ENCODE measurements at places on chromosomes 3 and 15.

DNA sequence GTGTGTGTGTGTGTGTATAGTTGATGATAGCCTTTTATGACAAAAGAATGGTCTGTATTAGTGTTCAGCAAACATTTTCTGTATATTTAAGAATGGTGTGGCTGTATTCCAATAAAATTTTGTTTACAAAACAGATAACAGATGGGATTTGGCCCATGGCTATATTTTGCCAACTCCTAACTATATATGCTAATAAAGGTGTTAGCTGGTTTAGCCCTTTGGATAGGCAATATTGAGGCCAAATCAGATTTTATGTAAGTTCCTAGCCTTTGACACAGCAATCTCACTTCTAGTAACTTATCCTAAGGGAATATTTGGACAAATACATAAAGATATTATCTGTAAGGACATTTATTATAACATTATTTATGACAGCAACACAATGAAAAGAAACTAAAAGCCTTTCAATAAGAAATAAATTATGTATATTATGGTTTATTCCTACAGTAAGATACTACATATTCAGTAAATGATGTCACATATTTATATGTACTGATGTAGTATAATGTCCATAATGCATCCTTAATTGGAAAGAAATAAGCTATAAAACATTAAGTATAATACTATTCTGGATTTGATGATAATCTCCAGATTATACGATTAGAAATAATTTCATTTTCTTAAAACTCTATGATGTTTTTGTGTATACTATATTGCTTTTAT, 264.0 kb downstream of the RBMS3 start:
- DNase-seq, result no peak

GRCh38 chr3:16595778-16596177, 9.4 kb downstream of the DAZL start:
- no peak for DNase-seq

GRCh38 chr15:89111961-89112340, 23.7 kb downstream of the ABHD2 start:
- DNase-seq, result no peak

GRCh38 chr15:39697509-39697908, 85.1 kb downstream of the FSIP1 start:
- no peak for DNase-seq

DNA sequence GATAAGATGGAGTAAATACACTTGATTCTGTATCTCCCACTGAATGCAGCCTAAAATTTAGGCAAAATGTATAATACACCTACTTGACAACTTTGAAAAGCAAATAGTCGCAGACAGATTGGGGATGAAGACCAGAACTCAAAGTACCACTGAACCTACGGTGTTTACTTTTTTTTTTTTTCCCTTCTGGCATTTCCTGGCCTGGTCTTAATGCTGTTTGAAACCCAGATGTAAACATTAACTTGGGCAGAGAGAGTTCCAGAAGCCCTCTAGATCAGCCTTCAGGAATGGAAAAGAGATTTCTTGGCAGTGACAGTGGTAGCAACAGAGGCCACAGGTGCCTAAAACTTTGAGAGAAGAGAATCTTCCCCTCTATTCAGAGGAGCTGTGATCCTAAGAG, 27.8 kb downstream of the ALPK3 start:
- no peak for DNase-seq

DNA sequence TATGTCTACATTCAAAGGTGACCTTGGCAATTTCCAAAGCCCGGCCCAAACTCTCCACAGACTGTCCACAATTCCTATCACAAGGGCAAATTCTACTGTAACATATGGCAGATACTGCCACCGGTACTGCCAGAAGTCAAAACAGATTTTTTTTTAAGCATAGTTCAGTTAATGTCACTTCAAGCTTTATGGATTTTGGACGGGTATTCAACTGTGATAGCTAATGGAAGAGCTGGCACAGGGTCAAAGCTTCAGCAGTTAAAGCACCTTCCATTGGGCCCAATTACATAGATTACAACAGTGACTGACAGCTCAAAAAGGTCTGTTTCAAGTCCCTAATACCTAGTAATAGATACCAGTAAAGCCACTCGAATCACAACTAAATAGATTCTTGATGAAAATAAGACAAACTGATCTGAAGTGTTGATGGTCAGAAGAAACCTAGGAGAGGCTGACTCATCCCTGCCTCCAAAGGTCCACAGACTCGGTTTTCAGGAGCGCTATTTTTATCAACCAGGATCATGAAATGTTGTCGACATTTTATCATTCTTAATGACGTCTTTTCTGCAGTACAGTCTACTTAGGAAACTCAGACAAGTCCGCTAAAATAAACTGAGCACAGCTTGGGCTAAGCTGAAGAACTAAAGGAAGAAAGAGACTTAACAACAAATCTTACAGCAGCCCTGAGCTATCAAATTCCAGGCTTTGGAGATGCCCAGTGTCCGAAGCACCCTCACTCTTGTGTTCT, 38.7 kb downstream of the ANXA2 start:
- DNase-seq, result no peak

- DNase-seq, result no peak
These were observed 116.1 kb upstream of the KLHL25 start for GRCh38 chr15:85910834-85911233.

DNA sequence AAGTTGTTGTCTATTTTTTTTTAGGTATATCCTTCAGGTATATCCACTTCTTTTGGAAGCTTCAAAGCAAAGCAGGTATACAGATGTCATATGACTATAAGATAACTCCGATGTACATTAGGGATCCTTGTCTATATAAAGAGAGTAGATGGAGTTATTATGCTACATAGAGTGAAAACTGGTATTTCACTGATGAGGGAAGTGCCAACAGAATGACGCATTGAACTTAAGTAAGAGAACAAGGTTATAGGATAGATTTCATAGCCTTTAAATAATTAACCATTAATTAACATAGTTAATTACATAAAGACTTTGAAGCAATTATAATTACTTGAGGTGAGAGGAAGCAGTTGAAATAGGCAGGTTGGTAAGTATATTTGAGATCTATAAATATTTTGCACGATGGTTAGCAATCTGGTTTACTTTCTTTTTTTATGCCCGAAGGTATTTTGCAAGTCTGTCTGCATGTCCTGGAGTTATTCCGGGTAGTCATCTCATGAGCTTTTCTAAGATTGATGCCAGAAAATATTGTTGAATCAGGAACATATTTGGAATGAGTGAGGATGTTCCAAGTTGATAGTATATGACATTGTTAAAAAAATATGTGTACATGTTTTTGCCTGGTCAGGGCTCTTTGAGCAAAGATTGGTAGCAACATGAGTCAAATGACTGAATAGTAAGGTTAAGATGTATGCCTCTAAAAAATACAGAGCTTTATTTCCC, 299.5 kb upstream of the KCNMB2 start:
- no peak for DNase-seq

DNA sequence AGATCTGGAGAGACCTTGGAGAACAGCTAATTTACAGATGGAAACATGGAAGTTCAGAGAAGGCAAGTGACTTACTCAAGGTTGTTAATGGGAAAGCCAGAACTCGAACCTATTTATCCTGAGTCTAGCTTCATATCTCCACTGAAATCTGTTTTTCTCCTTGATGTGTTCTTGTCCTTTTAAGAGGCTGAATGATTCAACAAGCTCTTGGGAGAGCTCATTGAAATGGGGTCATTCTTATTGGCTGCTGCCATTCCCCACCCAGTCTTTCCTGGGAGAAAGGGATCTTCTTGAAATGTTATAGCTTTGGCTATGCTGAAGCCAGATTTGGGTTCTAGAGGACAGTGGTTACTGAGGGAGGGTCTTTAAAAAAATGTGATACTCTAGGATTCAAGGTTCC, 41.0 kb downstream of the RTP1 start:
- DNase-seq, result no peak

- no peak for DNase-seq
These were observed 36.6 kb downstream of the RFX7 start for GRCh38 chr15:56207092-56207491.

- DNase-seq, result no peak
These were observed 74.2 kb downstream of the ATG7 start for GRCh38 chr3:11346416-11346815.

DNA sequence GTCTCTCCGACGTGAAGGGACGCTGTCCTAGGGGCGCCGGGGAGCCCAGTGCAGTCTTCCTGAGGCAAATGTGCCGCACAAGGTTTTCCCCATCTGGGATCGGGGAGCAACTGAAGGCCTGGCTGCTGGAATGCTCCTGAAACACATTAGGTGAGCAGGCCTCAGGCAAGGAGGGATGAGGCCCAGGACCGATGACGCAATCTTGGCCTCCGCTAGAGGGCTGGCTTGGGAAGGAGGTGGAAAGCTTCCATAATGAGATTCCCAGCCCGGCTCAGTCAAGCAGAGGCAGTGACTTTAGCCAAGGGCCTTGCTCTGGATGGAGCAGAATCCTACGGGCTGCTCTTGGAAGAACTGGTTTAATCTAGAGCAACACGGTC, 50.8 kb downstream of the CPN2 start:
- no peak for DNase-seq

DNA sequence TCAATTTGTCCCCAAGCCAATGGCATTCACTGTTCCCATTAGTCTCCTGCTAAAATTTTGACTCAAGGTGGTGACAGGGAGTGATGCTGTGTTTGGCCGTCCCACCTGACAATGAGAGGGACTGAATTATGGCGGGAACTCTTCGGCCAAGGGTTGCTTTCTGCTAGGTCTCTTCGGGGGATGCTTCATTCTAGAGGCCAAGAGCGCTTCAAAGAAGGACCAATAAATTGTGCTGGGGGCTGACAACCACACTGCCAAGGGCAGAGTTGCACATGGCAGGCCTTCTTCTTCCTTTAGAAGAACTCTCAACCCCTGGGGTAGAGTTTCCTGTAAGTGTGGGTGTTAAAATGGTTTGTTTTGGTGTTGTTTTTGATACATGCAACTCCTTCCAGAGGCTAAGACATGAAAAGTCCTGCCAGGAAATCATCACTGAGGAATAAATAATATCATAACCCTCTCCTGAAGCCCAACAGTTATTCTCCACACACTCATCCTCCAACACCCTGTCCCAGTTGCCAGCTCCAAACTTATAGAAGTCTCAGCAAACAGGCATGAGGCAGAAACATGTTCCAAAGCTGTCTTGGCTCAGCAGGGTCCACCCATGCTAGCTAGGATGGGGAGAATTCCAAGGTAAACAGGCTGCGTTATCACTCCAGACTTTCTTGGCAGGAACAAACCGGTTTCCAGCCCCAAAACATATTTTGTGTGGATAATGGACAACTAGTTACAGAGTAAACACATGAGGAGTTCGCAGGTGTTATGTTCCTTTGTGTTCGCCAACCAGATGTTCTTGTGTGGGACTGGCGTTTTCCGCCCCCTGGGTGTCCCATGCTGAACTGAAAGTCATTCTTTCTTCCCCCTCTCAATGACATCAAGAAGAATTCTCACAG, 396.7 kb upstream of the RGMA start:
- no peak for DNase-seq

- DNase-seq, result no peak
These were observed 603.7 kb upstream of the ALCAM start for GRCh38 chr3:104763007-104763406.

DNA sequence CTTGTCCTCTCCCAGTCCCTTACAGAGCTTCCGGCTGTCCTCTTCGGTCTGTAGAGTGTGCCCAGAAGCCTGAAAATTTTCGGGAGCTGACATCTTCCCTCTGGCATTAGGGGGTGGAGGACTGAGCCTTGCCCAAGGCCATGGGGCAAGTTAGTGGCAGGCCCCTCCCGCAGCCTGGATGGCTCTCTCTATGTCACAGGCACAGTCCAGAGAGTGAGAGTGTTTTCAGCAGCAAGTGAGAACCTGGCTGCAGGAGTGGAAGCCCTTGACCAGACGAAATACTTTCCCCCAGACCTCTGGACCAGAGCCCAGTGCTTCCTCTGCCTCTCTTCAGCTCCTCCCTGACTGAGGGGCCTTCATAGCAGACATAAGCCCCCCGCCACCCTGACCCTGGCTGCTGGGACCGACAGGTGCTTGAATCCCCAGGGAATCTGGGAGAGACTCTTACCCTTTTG, 50.5 kb upstream of the SEC22A start:
- no peak for DNase-seq

DNA sequence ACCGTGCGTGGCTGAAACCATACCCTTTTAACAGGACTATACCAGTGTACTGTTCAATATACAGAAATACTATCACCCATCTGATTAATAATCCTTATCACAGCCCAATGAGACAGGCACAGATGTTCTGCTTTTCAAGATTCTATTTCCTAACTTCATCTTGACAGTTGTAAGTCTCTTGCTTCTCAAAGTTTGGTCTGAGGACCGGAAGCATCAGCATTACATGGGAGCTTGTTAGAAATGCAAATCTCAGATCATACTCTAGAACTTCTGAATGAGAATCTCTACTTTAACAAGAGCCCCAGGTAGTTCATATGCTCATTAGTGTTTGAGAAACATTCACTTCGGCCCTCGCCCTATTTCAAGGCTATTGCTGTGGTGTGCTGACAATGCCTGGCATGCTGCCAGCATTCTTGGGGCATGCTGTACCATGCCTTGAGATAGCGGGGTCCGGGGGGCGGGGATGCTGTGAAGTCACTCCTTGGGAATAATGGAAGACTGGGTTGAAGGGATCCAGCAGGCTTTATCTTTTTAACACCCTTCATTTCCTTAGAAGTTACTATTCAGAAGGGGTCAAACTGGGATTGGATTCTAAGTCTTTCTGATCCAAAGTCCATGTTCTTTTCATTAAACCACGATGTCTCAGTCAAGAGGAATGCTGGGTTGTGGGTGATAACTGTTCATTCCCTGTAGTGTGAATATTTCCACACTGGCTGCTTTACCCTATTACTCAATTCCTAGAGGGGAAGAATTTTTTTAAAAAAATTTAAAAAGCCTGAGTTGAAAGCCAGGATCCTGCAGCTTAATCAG, 194.7 kb downstream of the LPP start:
- DNase-seq, result no peak

DNA sequence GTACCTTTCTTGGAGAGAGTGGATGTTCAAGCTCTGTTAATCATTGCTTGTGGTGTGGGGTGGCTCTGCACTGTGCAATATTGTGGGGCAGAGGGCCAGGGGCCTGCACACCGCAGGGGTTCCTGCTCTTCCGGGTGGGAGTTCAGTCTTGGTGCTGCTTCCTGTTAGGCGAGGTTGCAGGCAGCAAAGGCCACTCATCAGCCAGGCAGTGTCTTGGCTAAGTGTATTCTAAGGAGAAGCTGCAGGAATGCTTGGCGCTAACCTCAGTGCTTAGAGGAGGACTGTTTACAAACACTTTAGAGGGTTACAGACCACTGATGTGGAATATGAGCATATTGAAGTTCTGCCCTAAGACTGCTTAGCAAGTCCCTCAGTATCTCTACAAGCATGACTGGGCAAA, 81.7 kb downstream of the CEP63 start:
- no peak for DNase-seq

GRCh38 chr3:151062611-151063010, 22.9 kb upstream of the MED12L start:
- DNase-seq, result no peak

Measured in central memory CD4-positive, alpha-beta T cell (primary cell).